ENCODE measurements at places on chromosomes 6 and 20. TPM values are rescaled to one million over a fixed set of nuclear protein-coding genes. Genes with fewer than 3 reads are reported as not detected.
A peak's percentile ranks its signal among the peaks of the same experiment; 100 is the strongest.

DNA sequence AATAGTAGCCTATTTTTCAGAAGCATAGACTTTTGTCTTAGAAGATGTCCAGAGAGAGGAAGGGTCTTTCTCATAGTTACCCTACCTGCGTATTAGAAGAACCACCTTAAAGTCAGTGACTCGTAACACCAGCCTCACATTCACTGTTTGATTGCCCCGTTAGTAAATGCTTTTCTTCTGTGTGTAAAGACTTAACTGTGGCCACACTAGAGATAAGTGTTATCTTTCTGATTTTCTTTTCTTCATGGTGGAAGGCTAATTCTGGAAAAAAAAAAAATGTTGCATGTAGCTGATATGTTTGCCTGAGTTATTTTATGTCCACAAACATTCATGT, 83.9 kb downstream of the SAMD3 start:
- no peak for DNase-seq

SSTR4 gene
- not detected for total RNA-seq

- no peak for DNase-seq
These were observed 12.6 kb upstream of the PCMTD2 start for GRCh38 chr20:64242797-64243475.

GRCh38 chr6:148535976-148536375, 193.3 kb downstream of the SASH1 start:
- no peak for DNase-seq

- no peak for DNase-seq
These were observed 24.9 kb upstream of the SASH1 start for GRCh38 chr6:148317739-148318138.

- no peak for DNase-seq
These were observed 30.4 kb downstream of the SERPINB9 start for GRCh38 chr6:2872423-2873358.

IMPG1 gene
- total RNA-seq = 0.22 TPM

DNA sequence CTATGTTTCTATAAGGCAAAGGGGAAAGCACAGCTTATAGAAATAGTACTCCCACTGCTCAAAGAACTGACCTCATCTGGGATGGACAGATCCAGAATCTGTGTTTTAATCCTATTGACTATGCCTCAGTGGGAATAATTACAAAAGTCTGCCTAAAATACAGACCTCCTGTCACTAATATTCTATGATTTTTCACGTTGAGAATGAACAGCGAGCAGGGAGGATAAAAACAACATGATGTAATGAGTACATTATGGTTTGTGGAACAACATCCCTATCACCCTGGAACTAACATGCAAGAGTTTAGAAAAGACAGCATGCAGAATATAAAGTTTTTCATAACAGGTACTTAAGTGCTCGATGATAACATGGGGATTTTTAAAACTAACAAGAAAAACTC, 53.9 kb downstream of the EPHA7 start:
- DNase-seq = peak; percentile 50

- DNase-seq = no peak
These were observed 176.4 kb upstream of the UST start for GRCh38 chr6:148570456-148570855.

DNA sequence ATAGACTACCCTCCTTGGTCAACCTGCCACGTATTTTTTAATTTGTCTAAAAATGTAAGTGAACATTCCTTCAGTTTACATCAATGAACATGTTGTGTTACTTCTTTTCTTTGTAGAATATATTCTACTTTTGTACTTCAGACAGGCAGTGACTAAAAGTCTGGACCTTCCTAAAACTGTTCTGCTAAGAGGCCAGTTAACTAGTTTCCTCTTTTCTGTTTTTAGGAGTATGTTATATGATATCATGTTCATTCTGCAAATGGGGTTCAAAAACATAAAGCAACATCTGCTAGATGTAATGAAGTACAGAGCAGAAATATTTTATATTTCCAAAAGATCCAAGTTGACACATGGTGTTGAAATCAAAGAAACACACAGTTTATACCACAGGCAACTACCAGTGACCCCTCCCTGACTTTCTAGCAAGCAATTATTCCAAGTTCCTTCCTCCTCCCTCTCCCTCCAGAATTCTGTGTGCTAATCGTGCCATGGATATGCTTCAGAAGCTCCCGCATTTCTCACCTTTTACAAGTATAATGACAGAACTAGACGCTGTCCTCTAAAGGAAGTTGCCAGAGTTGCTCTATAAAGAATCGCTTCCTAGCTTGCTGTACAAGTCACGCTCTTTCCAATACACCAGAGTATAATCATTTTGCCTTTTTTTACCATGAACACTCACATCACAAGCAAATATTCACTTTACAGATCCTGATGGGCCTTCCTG, 64.7 kb downstream of the ARHGAP18 start:
- DNase-seq = peak; percentile 79

GRCh38 chr6:108768792-108769524, 79.3 kb upstream of the ARMC2 start:
- DNase-seq = no peak

GRCh38 chr6:154304191-154304590, 52.4 kb downstream of the IPCEF1 start:
- no peak for DNase-seq

- DNase-seq = no peak
These were observed 56.4 kb downstream of the NOX3 start for GRCh38 chr6:155399062-155399744.

DNA sequence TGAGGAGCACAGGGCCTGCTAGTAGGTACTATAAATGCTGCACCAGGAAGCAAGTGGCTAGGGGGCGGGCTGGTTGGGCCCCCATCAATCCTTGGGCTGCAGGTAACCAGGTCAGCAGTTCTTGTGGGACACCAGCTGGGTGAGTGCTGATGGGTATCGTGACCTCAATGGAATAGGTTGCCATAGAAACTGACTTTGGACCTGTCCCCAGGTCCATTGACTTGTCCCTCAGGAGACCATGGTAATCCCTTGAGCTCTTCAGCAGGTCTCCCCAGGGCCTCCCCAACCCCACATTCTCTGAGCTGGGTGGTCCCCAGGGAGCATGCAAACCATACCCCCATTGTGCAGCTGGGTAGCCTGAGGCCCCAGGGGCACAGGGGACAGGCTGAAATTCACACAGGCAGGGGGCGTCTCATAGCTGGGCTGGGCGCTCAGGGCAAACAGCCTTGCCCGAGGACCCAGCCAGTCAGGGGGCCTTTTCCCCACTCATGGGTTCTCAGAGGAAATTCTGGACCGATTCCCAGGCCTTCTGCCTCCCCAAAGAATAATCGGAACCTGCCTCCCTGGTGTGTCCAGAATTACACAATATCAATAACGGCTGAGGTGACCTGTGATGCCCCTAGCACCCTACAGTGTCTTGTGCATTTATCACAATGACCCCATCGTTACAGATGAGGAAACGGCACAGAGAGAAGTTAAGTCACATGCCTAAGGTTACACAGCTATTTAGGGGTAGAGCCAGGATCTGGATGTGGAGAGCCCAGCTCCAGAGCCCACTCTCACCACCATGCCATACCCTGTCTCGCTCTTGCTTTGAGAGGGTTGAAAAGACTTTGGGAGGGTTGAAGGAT, 35.9 kb downstream of the SRC start:
- DNase-seq = no peak

GRCh38 chr6:1027795-1028569, 283.9 kb upstream of the FOXQ1 start:
- DNase-seq = no peak

DNA sequence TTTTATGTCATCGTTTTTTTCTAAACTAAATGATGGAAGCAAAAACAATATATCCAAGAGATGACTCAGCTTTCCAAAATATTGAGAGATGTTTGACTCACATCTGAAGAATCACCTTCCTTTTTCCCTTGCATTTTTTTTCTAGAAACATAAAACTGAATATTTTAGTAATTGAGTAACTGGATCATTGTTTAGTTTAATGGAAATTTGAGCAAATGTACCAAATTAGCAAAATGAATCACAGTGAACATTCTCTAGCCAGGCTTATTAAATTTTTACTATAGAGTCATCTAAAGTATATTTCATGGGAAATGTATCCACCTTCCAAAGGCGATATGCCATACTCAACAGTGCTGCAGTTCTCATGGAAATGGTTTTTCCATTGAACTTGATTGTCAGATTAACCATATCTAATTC, 145.5 kb downstream of the TENT5A start:
- DNase-seq = no peak

- no peak for DNase-seq
These were observed 94.5 kb downstream of the ZMYND8 start for GRCh38 chr20:47262008-47262364.

GRCh38 chr6:25504661-25505060, 147.4 kb upstream of the SCGN start:
- peak; percentile 36 for DNase-seq

ABHD16B gene
- not detected for total RNA-seq

LY6G6F gene
- total RNA-seq = not detected

GRCh38 chr6:117555882-117556498, 46.3 kb downstream of the GOPC start:
- peak; percentile 49 for DNase-seq

OR2B6 gene
- 0.09 TPM for total RNA-seq

NHSL1 gene
- 21.7 TPM for total RNA-seq

DNA sequence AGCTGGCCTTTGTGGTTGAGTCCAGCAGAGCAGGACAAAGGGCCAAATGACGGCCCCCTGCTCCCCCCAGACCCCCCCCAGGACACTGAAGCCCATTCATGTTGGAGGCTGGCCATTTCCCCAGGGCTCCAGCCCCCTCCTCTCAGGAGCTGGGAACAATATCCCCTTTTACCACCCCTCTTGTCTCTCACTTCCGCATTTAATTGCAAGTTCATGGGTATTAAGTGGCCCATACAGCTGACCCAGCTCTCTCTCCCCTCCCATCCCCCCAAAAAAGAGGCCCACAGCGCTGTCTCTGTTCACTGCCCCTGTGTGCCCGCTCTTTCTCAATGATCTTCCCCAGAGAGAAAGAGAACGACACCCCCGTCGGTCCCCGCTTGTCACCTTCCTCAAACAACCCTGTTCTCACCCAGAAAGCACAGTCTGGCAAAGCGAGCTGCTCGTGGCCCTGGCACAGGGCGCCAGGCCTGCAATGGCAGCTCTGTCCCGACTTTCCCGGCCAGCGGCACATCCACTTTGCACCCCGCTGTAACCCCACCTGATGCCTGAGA, 30.4 kb downstream of the PREX1 start:
- peak; percentile 79 for DNase-seq

AAR2 gene
- total RNA-seq = 20.5 TPM

DNA sequence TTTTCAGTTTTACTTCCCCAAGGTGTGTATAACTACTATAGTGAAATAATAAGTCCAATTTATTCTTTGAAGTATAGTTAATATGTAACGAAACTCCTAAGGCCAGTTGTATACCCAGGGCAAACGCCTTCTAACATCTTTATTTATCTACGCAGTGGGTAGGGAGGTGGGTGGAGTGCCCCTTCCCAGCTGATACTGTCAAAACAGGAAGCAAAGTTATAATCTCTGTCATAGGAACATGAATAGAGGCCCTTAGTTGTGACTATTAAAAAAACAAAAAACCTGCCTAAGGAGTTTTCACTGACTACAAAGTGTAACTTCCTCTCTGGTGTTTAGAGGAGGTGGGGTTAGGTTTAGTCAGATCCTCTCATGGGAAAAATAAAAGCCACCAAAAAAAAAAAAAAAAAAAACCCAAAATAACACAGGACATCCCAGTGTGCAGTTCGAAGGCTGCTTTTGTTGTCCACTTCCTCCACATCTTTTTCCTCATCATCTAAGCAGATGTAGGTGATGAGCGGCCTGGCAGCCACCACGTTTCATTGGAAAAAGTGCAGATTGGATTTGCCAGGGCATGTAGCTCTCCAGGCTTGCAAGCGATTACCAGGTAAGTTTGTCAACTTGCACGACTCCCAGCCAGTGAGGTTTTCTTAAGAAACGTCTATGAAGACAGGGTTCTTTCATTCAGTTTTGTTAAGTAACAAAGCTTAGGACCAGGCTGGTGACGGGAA, 58.7 kb downstream of the UTRN start:
- DNase-seq = peak; percentile 54

DNA sequence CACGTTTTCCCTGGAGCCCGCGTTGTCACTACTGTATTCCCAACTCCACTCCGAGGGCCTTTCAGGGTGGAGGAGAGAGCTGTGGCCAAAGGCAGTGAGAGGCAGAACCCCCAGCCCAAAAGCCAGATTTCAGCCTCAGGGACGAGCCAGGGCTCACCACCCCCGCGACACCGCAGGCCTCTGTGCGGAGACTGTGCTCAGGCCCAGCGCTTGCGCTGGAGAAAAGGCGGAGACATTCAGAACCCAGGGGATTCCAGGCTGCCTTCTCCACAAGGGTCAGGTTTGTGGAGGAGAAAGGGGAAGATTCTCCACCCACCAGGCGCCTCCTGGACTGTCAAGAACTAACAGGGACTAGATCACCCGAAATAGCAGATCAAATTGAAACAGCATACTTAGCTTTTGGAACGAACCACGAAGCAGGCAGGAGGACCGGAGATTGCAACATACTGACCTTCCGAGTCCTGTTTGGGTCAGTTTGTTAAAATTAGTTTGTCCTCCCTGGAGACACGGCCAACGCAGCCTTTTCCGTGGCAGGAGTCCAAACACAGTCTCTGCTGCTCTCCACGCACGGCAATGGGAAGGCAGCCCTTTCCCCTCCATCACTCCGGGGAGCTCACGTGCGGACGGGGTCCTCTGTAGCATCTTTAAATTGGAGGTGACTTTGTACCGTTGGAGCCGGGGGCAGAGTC, 14.4 kb downstream of the DLL1 start:
- peak; percentile 71 for DNase-seq

DNA sequence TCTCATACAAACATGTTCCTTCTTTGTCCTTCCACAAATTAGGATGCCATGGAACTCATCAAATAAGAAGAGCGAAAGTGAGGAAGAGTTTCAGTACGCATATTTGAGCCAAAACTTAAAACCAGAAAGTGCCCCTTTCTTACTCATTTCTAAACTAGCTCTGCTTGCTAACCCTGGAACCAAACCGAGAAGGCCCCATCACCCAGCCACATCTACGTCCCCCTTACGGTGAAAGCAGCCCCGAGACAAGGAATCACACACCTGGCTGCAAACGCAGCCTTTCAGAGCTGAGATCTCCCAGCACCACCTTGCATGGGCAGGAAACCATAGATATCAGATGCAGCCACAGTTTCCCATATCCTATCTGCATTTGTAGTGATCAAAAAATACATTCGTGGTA, 28.5 kb downstream of the TRERF1 start:
- no peak for DNase-seq

- peak; percentile 45 for DNase-seq
These were observed 9.7 kb upstream of the CEP43 start for GRCh38 chr6:166989427-166990032.

DNA sequence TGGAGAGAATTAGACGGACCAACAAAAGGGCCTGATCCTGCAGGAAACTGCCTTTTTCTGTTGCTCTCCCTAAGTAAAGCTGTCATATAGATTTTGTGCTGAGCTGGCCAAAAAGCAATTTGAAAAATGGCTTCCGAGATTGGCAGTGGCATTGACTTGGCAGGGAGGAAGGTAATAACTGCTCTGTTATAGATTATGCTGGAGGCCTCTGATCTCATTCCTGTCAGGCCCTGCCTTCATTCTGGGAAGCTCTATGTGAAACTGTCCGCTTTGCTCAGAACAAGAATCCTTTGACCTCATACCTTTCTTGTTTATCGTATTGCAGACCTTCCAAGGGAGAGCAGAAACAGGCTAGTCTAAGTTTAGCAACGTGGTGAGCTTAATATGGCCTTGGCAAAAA, 234.4 kb downstream of the PHACTR1 start:
- peak; percentile 74 for DNase-seq

All from muscle of leg (tissue), 16 donors.